Stimulated activated CD8-positive, alpha-beta memory T cell treated with anti-CD3 and anti-CD28 coated beads, Interleukin-2, amount 100 ng/mL, for 48 hours (primary cell): ENCODE measurements at places on chromosomes 16 and 17.

DNA sequence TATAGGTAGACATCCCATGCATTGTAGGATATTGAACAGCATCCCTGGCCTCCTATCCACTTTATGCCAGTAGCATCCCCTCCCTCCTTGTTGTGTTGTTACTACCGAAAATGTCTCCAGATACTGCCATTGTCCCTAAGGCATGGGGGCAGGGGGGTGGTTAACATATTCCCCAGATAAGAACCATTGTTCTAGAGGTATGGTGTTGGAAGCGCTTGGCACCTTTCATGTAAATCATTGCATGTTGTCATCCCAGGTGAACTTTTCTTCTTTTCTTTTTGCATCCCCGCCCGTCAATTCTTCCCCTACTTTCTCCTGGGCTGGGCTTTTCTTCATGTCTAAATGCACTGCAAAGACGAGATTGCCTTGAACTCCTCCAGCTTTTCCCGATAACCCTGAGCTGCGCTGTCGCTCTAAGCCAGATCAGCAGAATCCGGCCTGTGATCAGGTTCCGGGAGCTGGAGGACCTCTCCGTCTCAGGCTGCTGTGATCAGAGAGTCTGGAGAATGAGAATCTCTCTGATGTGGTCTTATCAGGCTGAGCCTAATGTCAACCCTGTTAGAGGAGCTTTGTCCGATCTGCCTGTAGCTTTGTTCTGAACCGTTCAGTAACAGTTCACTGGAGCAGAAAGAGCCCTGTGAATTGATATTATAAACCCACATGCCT lies 76.2 kb downstream of the RBFOX1 start:
- DNase-seq: no peak

GRCh38 chr17:64983708-64984107 lies 64.4 kb upstream of the LRRC37A3 start:
- no peak for DNase-seq

DNA sequence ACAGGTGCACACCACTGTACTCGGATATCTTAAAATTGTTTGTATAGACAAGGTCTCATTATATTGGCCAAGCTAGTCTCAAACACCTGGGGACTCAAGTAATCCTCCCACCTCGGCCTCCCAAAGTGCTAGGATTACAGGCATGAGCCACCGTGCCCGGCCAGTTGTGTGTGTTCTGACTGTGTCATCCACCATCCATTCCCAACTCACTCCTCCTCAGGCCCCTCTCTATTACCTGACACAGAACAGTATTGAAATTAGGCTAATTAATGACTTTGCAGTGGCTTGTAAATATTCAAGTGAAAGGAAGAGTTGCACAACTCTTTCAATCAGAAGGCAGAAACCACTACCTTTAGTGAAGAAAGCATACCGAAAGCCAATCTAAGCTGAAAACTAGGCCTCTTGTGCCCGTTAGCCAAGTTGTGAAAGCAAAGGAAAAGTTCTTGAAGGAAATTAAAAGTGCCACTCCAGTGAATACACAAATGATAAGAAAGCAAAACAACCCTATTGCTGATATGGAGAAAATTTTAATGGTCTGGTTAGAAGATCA lies 28.7 kb downstream of the GOSR1 start:
- DNase-seq: no peak

GRCh38 chr17:81097134-81097942 lies 62.4 kb downstream of the BAIAP2 start:
- DNase-seq: peak; percentile 44

DNA sequence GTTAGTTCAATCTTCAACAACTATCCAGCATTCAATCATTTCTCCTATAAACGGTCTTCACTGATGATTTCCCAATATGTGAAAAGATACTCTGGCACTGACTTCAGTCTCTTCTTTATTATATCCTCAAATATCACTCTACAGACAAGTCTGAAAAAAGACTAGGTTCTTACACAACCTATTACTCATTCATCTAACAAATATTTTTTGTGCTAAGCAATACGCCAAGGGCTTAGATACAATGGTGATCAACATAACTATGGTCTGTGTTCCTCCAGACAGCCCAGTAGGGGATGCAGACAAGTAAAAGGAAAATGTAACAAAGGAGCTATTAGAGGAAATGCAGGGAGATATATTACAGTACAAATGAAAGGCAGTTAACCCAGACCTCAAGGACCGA lies 63.9 kb downstream of the MYO1D start:
- DNase-seq: no peak

GRCh38 chr16:48112600-48112999 lies 43.2 kb downstream of the ABCC12 start:
- no peak for DNase-seq

GRCh38 chr17:73137376-73137775 lies 27.4 kb upstream of the SSTR2 start:
- DNase-seq: no peak

GRCh38 chr16:79914961-79915720 lies 314.6 kb upstream of the MAF start:
- DNase-seq: no peak

GRCh38 chr17:20158580-20158979 lies 149.4 kb downstream of the SPECC1 start:
- no peak for DNase-seq

GRCh38 chr16:80317599-80318037 lies 223.2 kb upstream of the DYNLRB2 start:
- no peak for DNase-seq

DNA sequence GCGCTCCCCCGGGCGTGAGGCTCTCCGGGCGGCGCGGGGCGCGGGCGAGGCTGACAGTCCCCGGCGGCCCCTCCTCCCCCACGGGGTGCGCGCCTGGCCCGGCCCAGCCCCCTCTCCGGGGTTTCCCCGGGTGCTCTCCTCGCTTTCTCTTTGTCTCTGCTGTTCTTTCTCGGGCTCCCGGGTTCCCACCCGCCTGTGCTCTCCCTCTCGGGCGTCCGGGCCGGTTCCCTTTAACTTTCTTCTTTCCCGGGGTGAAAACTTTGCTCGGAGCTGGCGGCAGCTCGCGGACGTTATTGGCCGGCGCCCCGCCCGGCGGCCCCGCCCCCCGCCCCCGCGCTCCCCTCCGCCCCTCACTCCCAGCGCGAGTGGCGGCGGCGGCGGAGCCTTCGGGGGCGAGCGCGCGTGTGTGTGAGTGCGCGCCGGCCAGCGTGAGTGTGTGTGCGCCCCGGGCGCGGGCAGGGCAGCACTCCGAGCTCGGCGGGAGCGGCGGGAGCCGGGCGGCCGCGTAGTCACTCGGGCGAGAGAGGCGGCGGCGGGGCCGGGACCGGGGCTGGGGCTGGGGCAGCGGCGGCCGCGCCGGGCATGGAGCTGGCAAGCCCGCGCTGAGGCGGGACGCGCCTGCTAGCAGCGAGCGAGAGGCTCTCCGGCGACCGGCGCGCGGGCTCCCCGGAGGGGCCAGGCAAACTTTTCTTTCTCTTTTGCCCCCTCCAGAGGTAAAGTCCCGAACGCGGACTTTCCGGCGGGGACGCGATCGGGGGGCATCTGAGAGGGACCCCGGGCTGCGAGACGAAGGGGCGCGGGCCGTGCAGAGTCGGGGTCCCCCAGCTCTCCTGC lies at the start of gene NTN1:
NTN1 (plus strand) TSS at position 353 of the 834 bp plus-strand sequence. CDS start 864 bp downstream, outside the sequence.
- no peak for DNase-seq

DNA sequence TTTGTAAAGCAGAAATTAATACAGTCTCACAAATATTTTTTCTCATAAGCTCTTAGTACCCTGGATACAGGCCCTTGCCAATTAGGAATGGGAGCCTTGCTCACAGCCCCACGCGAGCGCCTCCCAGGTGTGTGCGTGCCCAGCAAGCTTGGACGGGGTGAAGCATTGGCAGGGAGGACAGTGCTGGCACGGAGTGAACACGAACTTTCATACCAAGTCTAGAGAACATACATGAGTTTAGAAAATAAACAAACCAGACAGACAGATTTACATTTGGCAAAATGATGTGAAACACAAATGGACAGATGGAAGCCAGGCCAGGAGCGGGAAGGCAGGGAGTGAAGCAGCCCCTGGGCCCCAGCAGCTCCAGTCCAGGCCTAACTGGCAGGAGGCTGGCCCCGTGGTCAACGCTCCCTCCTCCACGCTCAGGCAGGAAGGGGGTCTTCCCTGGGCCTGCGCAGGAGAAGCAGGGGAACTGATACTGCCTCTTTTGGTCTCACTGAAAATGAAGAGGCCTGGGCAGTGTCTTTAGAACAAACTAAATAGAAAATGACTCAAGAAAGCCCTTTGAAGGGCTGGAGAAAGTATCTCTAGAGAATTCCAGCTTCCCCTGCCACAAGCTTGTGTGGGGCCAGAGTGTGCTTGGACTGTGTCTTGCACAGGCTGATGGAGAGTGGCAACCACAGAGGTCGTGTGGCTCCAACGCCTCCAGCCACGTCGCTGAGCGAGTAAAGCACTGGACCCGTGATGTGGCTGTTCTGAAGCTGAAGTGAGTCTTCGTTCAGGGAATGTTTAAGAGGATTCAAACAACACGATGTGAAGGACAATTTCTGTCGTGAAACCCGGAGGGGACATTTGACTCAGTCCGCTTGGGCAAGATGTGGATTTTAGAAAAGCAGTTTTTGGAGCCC lies 9.9 kb upstream of the FOXJ1 start:
- DNase-seq: no peak

DNA sequence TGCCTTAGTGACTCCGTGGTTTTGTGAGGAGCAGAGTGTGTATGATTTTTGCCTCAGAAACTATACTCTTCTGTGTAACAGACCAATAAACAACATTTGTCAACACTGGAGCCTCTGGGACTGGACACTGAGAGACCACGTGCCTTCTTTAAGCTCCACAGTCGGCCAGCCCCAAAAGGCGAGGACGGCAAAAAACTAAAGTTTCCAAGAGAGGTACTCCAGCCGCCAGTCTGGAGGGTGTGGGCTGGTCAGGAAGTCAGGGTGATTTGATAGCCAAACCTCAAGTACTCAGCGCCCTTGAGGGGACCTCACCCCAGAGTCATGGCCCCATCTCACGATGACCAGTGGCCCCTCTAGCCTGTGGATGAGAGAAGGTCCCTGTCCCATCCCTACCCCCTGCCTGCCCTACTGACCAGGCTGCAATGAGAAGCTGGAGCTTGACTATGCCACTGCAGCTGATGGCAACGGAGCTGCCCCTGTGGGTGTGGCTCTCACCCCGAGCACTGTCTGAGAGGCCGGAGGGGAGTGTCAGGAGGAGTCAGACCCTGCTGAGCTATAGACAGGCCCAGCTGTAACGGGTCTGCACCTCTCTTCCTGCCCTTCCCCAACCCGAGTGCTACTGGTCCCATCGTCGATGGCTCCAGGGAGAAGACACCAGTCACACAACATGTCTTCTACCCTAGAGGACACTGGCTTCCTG lies 19.8 kb downstream of the MNT start:
- no peak for DNase-seq

GRCh38 chr17:40191237-40192208 lies 14.3 kb downstream of the RAPGEFL1 start:
- peak; percentile 48 for DNase-seq

- peak; percentile 5 for DNase-seq
Measured at GRCh38 chr16:72203401-72203800, 31.4 kb upstream of the PMFBP1 start.

- no peak for DNase-seq
Measured at GRCh38 chr17:14212401-14212800, 24.3 kb downstream of the CDRT15 start.

DNA sequence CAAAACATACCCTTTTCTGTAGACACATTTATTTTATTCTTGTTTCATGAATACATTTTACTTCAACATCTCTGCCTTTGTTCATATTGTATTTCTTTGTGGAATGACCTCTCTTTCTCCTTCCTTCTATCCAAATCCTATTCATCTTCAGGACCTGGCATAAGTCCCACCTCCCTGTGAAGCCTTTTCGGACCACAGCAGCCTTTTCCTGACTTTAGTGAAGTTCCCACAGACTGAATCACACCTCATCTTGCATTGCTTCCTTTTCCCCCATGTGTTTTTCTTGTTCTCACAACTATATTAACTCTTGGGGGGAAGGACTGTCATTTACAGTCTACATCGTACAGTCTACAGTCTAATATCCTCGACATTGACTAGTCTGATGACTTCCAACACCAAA lies 58.2 kb downstream of the MFSD11 start:
- no peak for DNase-seq

GRCh38 chr16:21667575-21667974 lies 3.8 kb downstream of the OTOA start:
- no peak for DNase-seq

GRCh38 chr16:46673320-46674013 lies 15.5 kb downstream of the VPS35 start:
- DNase-seq: no peak

DNA sequence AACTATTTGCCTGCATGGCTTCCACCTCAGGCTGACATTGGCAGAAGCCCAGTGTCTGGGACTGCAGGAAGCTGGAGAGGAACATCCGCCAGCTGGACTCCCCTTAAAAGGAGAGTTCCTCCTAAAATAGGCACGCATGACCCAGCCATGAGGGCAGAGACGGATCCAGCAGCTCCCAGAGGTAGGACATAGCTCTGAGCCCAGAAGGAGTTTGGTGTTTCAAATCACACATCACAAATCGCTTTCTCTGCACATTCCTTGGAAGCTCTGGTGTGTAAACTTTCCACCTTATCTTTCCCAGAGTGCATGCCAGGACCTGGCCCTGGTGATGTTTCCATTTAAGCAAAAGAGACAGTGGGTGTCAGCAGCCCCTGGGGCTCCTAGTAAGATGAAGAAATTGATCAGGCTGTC lies 231.1 kb upstream of the CDH5 start:
- no peak for DNase-seq

DNA sequence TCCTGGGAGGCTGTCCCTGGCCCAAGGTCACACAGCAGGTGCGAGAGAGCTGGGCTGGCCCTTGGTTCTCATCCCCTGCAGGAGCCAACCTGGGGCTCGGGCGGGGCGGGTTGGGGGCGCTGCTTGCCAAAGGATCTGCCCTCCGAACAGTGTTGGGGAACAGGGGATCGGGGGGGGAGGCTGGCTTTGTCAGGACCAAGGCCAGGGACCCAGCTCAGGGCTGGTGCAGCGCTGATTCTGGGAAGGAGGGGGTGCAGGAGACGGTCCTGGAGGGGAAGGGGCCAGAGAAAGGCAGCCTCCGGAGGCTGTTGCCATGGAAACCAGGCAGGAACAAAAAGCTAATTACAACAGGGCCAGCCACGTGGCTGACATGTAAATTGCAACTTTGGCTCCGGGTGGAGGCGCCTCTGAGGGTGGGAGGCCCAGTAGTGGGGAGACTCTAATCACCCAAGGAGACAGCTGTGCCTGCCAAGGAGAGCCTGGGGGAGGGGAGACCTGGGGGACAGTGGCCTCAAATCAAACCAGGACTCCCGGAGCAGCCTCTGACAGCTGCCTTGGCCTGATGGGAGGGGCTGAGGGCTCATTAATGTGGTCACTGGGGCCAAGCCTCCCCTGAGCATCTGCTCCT lies 1.3 kb downstream of the TUBB3 start:
- no peak for DNase-seq

GRCh38 chr17:32388613-32389459 lies 38.9 kb downstream of the ZNF207 start:
- no peak for DNase-seq
